ENCODE measurements at places on chromosomes 3 and 15.
A peak's percentile ranks its signal among the peaks of the same experiment; 100 is the strongest.

- no peak for DNase-seq
These were observed 11.2 kb upstream of the SHC4 start for GRCh38 chr15:48974882-48975281.

- no peak for DNase-seq
These were observed 94.0 kb downstream of the LRRK1 start for GRCh38 chr15:101013201-101013550.

DNA sequence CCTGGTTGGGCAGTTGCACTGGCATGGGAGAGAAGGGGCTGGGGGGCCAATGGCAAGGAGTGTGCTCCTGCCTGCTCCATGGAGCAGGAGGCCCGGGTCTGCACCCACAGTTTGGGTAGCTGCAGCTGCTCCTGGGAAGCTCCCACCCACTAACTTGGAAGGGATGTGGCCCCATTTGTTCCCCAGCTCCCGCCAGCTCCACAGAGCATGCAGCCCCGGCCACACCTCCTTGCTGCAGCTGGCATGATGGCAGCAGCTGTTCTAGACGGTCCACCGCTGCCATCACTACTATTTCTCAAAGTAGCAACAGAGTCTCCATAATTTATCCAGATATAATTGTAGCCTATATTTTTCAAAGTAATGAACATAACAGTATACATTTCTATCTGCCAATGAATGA is 65.8 kb downstream of the PIK3CB start:
- DNase-seq: no peak

DNA sequence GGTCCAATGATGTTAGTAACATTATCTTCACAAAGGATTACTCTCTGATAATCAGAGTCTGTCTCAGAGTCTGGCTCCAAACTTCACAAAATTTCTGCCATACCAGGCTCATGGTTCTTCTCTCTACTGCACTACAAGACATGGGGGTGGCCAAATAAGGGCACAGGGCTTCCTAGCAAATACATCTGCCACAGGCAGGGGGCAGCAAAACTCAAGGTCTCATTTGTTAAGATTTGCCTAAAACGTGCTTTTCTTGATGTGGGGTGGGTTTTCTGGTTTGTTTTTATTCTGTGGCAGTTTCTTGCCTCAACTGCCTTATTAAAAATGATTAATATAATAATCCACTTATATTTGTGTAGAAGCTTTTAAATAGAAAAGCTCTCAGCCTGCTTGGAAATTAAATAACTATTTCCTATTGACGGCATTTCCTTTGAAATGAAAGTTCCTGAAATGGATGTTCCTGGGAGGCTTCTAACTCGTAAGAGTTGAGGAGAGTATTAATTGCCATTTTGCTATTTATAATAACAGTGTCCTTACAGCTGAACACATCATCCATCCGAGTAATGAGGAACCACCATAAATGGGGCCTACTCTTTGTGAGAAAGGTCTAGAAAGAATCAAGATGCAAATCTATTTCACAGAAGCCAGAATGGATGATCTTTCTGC is 53.8 kb downstream of the SST start:
- DNase-seq: peak; percentile 19

GRCh38 chr3:50533316-50533715 is 29.9 kb upstream of the CACNA2D2 start:
- DNase-seq: no peak

GRCh38 chr3:87225659-87226058 is 1.4 kb upstream of the CHMP2B start:
- no peak for DNase-seq

GRCh38 chr15:43330780-43331087 is 361 bp upstream of the LCMT2 start:
- no peak for DNase-seq

- DNase-seq: no peak
These were observed 29.8 kb upstream of the UBE3A start for GRCh38 chr15:25468611-25469010.

DNA sequence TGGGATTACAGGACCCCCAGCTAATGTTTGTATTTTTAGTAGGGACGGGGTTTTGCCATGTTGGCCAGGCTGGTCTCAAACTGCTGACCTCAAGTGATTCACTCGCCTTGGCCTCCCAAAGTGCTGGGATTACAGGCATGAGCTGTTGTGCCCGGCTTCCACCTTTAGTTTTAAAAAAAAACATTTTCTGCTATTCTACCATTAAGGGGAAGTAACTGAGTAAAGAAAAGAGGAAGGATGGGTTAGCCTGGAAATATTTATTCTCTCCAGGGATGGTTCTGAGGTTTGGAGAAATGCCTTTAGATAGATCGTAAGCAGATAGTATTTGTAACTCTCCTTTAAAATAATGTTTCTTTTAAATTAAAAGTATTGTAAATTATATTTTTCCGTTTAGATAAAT is 3.1 kb downstream of the AP4E1 start:
- no peak for DNase-seq

GRCh38 chr3:119894195-119894594 is 112.3 kb downstream of the NR1I2 start:
- no peak for DNase-seq

DNA sequence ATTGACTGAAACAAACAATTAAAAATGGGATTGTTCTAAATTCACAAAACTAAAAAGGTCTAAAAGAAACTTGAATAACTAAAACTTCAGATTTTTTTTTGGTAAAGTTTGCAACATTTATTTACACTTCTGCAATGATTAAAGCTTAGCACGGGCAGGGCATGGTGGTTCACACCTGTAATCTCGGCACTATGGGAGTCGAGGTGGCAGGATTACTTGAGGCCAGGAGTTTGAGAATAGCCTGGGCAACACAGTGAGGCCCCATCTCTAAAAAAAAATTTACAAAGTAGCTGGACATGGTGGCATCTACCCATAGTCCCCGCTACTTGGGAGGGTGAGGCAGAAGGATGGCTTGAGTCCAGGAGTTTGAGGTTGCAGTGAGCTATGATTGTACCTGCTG is 31.6 kb downstream of the TLNRD1 start:
- DNase-seq: no peak

DNA sequence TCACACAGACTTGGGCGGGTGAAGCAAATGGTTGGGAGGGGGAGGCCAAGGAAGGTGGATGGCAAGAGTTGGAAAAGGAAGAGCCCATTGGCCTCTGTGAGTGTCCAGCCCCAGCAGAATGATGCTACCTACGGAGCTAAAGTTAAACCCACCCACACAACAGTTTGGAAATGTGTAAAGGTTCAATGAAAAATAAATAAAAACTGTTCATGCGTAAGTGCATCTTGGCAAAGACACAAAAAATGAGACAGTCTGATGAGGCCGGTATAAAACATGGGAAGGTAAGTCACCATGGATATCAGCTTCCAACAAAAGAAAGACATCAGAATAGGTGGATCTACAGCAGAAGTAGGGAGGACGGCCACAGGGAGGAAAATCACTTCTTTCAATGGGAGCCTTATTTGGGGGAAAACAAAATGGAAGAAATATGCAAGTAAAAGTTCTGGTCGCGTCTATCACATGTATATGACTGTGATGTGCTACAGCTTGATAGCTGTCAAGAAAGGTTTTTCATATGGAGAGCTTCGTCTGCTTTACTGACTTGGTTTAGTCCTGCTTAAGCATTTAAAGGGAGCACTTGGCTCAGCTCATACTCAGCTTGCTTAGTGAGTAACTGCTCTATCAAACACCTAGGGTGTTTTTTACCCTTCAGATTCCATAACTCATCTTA is 82.8 kb downstream of the TIGIT start:
- no peak for DNase-seq

- no peak for DNase-seq
These were observed 409.8 kb downstream of the TBL1XR1 start for GRCh38 chr3:176787506-176787905.

DNA sequence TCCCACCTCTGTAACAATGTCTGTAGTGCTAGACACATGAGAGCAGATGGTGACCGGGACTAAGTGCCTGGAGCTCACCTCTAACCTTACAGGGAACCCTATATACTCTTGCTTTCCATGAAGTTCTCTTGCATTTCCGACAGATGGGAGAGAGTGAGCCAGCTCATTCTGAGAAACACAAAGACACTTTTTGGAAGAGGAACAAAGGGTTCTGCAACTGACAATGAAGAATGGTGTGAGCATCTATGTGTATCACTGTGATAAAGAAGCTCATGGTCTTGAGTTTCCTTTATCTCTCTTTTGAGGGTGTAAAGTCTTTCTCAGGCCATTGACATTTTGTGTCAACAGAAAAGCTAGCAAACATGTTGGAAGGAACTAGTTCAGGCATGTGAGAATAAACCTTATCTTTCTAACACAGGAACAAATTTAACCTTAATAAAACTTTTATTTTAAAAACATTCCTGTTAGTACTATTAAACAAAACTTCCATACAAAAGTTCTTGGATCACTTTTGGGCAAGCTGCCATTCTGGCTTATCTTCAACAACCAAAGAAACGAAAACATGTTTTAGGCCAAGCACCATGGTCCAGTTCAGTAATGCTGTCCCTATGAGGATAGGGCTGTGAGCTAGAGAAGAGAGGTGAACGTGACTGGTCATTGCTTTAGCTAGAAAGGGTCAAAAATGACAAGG is 142.7 kb downstream of the THRB start:
- no peak for DNase-seq

GRCh38 chr3:129954514-129954913 is 20.0 kb upstream of the TRH start:
- DNase-seq: no peak

GRCh38 chr3:196214783-196215441 is 1.4 kb upstream of the SLC51A start:
- DNase-seq: no peak

DNA sequence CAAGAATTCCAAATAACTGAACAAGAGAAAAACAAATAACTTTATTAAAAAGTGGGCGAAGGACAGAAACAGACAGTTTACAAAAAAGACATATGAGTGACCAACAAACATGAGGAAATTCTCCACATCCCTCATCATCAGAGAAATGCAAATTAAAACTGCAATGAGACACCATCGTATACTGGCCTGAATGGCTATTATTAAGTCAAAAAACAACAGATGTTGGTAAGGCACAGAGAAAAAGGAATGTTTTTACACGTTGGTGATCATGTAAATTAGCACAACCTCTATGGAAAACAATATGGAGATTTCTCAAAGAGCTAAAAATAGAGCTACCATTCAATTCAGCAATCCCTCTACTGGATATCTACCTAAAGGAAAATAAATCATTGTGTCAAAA is 1260.4 kb upstream of the ALCAM start:
- DNase-seq: no peak

DNA sequence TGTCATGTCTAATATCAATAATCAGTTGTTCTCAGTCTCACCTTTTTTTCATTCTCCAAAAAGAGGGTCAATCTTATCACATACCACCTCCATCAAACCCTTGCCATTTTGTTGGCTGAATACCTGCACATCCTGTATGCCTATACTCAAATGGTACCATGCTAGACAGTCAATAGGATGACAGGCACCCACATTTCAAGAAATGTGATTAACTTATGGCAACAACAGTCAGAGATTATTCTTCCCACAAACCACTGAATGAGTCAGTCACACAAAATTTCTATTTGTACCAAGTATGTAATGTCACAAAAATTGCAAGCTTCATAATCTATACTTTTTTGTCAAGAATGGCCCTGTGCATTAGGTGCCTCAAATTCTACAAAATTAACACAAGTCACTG is 5.1 kb upstream of the SLC27A2 start:
- DNase-seq: no peak

GRCh38 chr3:128074851-128075521 is 22.7 kb downstream of the SEC61A1 start:
- DNase-seq: no peak

GRCh38 chr3:37223141-37223558 is 48.8 kb upstream of the LRRFIP2 start:
- DNase-seq: no peak

GRCh38 chr15:68047826-68048225 is 6.3 kb upstream of the PIAS1 start:
- no peak for DNase-seq

DNA sequence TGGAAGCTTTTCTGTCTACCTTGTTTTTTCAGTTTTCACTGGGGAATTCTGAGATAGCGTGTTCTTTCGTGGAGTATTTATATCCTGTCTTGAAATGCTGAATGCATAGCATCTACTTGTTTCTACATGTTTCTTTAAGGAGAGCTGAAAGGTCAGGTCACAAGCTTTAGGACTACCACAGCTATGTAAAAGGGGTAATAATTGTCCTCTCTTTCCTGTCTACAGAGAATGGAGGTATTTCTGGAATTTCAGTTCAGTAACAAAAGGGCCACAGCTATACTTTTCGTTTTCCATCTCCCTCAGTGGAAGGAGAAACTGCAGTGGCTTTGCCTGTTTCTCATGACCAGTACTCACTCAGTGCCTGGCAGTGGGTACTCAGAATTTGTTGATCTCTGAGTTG is 4.7 kb downstream of the INAFM2 start:
- no peak for DNase-seq

- no peak for DNase-seq
These were observed 108.0 kb downstream of the CMSS1 start for GRCh38 chr3:99925584-99926230.

DNA sequence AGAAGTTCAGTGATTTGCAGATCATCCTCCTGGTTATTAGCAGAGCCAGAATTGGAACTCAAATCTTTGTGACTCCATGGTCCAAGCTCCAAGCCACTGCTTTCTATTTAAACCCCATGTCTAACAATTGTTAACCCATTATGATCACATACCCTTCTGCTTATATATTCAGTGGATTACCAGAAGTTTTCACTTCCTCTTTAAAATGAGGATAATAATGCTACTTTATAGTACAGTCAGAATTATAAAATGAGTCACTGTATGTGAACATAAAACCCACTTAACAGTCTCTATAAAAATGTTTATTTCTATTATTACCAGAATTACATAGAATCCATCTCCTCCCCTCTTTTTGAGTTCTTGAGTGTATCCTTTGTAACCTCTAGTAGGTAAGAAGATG is 550.7 kb upstream of the DPPA4 start:
- DNase-seq: no peak

DNA sequence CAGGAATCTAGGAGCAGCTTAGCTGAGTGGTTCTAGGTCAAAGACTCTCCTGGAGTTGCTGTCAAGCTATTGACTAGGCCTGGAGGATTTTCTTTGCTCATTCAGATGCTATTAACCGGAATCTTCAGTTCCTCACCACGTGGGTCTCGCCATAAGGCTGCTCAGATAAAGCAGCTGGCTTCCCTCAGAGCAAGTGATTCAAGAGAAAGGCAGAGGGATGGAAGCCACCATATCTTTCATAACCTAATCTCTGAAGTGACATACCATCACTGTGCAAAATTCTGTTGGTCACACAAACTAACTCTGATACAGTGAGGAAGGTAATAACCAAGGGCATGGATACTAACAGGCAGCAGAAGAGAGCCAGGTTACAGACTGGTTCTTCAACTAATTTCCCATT is 72.7 kb upstream of the FLNB start:
- no peak for DNase-seq

Measured in activated CD8-positive, alpha-beta memory T cell treated with anti-CD3 and anti-CD28 coated beads for 1 hour (primary cell).